Activated T-cell treated with anti-CD3 and anti-CD28 coated beads, Interleukin-2, amount 50 U/mL, for 24 hours (primary cell): ENCODE measurements at places on chromosomes 11 and 22.

GRCh38 chr11:59669611-59670009 lies 773 bp upstream of the PATL1 start:
- H3K27ac ChIP-seq, result peak overlapping the region; percentile 97
- H3K36me3 ChIP-seq, result peaks cover 40% of the 10 kb centered on the region
- peak overlapping the region; percentile 88 for H3K4me3 ChIP-seq
- H3K4me1 ChIP-seq, result peaks cover 41% of the 10 kb centered on the region
- no peak for DNase-seq

DNA sequence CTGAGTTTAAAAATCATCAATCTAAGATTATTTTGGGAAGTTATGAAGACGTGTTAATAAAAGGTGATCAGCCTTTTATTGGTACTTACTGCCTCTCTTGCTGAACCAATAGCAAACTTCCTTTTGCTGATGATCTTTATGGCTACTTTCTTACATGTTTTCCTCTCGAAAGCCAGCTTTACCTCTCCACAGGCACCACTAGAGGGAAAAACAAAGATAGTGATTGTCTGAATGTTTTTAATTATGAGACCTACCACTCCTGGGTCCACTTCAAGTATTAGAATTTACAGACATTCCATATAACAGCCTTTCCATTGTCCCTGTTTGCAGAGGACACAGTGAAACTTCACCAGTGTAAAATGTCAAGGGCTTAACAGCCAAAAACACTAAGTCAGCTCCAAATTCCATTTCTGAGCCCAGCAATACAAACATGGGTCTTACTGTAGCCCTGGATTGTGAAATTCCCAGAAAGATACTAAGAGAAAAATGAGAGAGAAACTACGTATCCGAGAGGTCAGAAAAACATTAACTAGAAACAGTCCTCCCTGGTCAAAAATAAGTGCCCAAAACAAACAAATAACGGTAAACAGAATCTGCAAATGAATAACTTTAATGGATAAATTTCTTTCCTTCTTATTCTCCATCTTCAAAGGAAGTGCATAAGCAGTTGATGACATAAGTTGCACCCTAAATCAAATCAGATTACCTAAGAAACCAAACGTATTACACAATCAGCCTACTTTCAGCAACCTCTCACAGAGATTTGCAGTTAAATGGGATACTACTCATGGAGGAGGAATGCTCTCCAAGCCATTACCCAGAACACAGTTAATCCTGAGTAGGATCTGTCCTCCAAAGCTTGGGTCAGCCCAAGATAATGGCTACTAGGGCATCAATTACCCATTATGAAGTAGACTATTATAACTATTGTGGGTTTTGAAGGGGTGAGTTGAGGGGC lies 29.5 kb downstream of the CHEK2 start:
- H3K27ac ChIP-seq, result no peak overlapping the region
- no peaks in the 10 kb centered on the region for H3K27me3 ChIP-seq
- peaks cover 37% of the 10 kb centered on the region for H3K36me3 ChIP-seq
- H3K4me1 ChIP-seq, result peaks cover 9% of the 10 kb centered on the region
- no peak overlapping the region for H3K4me3 ChIP-seq
- DNase-seq, result no peak

- no peaks in the 10 kb centered on the region for H3K36me3 ChIP-seq
- no peak overlapping the region for H3K4me3 ChIP-seq
- no peak for DNase-seq
- no peak overlapping the region for H3K27ac ChIP-seq
- peaks cover 33% of the 10 kb centered on the region for H3K27me3 ChIP-seq
- peaks cover 11% of the 10 kb centered on the region for H3K4me1 ChIP-seq
These were observed 3.9 kb upstream of the NEFH start for GRCh38 chr22:29476116-29476515.

DNA sequence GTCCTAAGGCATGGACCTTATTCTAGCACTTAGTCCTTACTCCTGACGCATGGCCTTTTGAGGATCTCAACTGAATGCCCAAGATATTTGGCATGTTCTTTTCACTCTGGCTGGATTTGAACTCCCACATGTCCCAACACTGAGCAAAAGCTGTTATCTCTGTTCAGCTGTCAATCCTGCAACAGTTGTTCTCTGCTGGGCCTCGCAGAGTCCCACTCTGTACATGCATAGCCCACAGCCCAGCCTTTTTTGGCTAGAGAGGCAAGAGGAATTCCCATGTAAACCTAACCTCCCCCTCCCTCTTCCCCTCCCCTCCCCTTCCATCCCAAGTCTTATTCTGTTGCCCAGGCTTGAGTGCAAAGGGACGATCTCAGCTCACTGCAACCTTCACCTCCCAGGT lies 21.8 kb upstream of the DRG1 start:
- no peaks in the 10 kb centered on the region for H3K36me3 ChIP-seq
- no peak overlapping the region for H3K27ac ChIP-seq
- DNase-seq, result no peak
- H3K4me1 ChIP-seq, result peaks cover 3% of the 10 kb centered on the region
- no peaks in the 10 kb centered on the region for H3K27me3 ChIP-seq

- DNase-seq, result no peak
- no peaks in the 10 kb centered on the region for H3K27me3 ChIP-seq
- H3K4me1 ChIP-seq, result peaks cover 31% of the 10 kb centered on the region
- no peak overlapping the region for H3K4me3 ChIP-seq
- H3K36me3 ChIP-seq, result peaks cover 87% of the 10 kb centered on the region
These were observed 9.4 kb downstream of the AIP start for GRCh38 chr11:67492069-67492727.

GRCh38 chr22:49642741-49643140 lies 184.9 kb downstream of the BRD1 start:
- no peak overlapping the region for H3K27ac ChIP-seq
- DNase-seq, result no peak
- H3K4me3 ChIP-seq, result no peak overlapping the region
- H3K36me3 ChIP-seq, result peaks cover 60% of the 10 kb centered on the region
- H3K4me1 ChIP-seq, result peaks cover 19% of the 10 kb centered on the region
